Thoracic aorta (tissue), 2 donors: ENCODE measurements at places on chromosomes 4 and X.

DNA sequence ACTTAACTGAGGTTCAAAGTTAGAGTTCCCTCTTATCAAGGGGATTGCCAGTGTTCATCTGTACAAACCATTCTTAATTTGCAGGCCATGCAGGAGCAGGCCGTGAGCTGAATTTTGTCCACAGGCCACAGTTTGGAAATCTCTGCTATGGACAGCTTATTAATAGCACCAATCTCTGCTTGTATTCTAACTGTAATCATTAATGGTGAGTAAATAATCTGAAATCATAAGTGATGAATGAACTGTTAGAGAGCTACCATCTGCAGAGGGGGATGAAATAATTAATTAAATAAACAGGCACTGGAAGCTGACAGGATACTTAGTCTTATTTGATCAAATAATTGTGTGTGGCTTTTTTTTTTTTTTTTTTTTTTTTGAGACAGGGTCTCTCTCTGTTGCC lies 48.5 kb upstream of the PDLIM3 start:
- no peaks in the 10 kb centered on the region for H3K27me3 ChIP-seq
- H3K27ac ChIP-seq, result no peak overlapping the region
- H3K36me3 ChIP-seq, result peaks cover 6% of the 10 kb centered on the region
- no peak for DNase-seq
- no peaks in the 10 kb centered on the region for H3K4me1 ChIP-seq

DNA sequence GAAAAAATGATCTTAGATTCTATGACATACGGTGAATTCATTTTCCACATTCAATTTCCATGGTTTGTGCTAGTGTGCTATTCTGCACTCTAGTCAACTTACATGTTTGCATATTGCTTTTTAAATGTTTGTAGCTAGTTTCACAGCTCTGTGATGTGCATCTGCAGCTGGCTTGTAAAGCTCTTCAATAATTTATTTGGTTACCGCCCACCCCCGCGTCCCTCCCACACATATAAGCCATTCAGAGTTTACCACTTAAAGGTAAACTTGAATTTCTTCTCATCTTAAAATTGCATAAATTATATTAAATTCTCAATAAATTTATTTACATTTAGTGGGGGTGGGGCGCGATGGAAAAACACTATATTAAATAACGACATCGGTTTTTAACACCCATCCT lies 291 bp upstream of the NBDY start:
- H3K36me3 ChIP-seq, result no peaks in the 10 kb centered on the region
- peak overlapping the region; percentile 78 for H3K27ac ChIP-seq
- H3K4me3 ChIP-seq, result peak overlapping the region; percentile 79
- DNase-seq, result no peak
- H3K4me1 ChIP-seq, result no peaks in the 10 kb centered on the region
- no peaks in the 10 kb centered on the region for H3K27me3 ChIP-seq

DNA sequence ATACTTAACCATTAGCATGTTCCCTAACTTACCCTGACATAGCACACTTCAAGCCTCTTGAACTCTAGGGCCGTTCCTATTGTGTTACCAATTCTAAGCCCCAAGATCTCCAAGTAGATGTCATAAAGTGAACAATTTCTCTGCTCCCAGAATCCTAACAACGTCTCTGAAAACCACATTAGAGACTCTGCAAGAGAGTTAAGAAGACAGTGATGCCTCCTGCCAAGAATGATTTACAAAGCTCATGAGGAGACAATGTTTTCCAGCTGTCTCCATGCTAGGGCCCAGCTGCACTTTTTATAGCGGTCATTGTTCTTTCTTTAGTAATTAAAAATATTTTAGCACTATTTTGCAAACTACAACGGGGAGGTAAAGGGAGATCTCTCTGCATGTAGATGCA lies 358.4 kb downstream of the PPP3CA start:
- no peak overlapping the region for H3K4me3 ChIP-seq
- H3K27me3 ChIP-seq, result no peaks in the 10 kb centered on the region
- no peaks in the 10 kb centered on the region for H3K4me1 ChIP-seq
- no peak for DNase-seq
- H3K27ac ChIP-seq, result no peak overlapping the region

DNA sequence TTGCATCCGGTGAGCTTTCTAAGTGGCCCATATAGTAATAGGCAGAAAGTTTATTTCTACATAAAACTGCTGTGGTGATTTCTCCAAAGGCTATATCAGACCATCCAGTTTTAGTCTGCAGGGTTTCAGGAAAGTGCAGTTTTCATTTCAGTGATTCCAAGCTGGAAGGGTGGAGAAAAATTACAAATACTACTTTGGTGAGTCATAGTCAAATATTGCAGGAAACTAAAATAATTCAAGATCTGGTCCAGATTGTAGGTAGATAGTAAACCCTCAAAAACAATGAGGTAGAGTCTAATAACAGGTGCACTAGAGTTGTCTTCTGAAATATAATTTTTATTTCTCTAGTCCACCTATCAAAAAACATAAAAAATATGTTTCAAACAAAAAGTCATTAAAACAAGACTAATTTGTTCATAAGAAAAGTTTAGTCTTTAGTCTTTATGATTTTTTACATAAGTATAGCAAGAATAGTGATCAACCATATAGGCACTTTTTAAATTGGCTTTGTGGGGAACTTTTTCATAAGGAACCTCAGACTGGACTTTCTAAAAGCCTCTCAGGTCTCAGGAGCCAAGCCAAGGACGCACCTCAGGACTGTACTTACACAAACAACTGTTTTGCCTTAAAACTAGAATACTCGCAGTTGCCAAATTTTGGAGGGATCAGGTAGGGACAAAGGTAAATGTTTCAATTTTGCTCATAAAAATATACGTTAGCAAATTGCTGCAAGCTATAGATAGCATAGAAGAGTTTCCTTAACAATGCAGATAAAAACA lies 101.8 kb upstream of the TLR3 start:
- no peaks in the 10 kb centered on the region for H3K36me3 ChIP-seq
- DNase-seq, result no peak
- H3K4me3 ChIP-seq, result no peak overlapping the region
- peak overlapping the region; percentile 70 for H3K27ac ChIP-seq
- no peaks in the 10 kb centered on the region for H3K27me3 ChIP-seq
- peaks cover 23% of the 10 kb centered on the region for H3K4me1 ChIP-seq

DNA sequence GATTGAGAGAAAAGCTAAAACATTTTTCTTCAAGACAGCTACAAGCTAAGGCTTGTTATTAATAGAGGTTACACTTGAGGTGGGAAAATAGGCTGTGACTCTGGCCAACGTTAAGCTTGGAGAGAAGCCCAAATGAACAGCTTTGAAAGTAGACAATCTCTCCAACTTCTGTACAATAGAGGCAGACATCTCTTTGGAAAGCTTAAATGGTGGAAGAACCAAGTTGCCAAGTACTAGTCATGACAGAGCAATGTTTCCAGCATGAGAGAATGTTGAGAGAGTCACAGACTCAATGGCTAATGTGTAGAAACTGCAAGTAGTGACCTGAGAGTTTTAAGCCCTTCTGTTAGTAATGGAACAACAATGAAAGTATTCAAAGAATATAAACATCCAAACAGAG lies 298.1 kb downstream of the INPP4B start:
- no peaks in the 10 kb centered on the region for H3K36me3 ChIP-seq
- no peaks in the 10 kb centered on the region for H3K27me3 ChIP-seq
- no peak overlapping the region for H3K4me3 ChIP-seq
- no peaks in the 10 kb centered on the region for H3K4me1 ChIP-seq
- no peak overlapping the region for H3K27ac ChIP-seq
- DNase-seq, result no peak

- no peak overlapping the region for H3K4me3 ChIP-seq
- DNase-seq, result no peak
- no peak overlapping the region for H3K27ac ChIP-seq
- no peaks in the 10 kb centered on the region for H3K4me1 ChIP-seq
- no peaks in the 10 kb centered on the region for H3K27me3 ChIP-seq
These were observed 340.0 kb upstream of the MAOA start for GRCh38 chrX:43316146-43316545.

GRCh38 chr4:67512501-67512900 lies 32.8 kb downstream of the CENPC start:
- H3K36me3 ChIP-seq, result peaks cover 22% of the 10 kb centered on the region
- no peak overlapping the region for H3K4me3 ChIP-seq
- H3K4me1 ChIP-seq, result no peaks in the 10 kb centered on the region
- H3K27me3 ChIP-seq, result no peaks in the 10 kb centered on the region
- no peak overlapping the region for H3K27ac ChIP-seq

DNA sequence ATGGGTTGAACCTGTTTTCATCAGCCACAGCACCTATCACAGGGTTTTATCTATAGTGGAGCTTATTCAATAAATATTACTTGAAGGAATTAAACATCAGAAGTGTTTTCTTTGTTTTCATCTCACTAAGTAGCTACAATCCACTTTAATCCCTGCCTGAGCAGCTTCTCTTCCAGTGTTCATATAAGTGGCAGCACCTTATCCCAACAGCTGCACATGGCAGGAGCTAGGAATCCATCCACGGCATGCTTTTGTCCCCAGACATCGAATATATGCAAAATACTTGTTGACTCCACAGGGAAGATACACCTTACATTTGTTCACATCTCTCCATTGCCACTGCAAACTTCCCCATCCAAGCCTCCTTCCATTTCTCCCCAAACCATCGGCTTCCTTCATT lies 549.8 kb upstream of the FAM241A start:
- no peaks in the 10 kb centered on the region for H3K4me1 ChIP-seq
- H3K27ac ChIP-seq, result no peak overlapping the region

GRCh38 chrX:23694606-23695005 lies 27.3 kb downstream of the PRDX4 start:
- H3K4me3 ChIP-seq, result no peak overlapping the region
- no peaks in the 10 kb centered on the region for H3K4me1 ChIP-seq
- H3K36me3 ChIP-seq, result no peaks in the 10 kb centered on the region
- DNase-seq, result peak; percentile 2
